ENCODE measurements at places on chromosomes 12 and 14.
A peak's percentile ranks its signal among the peaks of the same experiment; 100 is the strongest.

DNA sequence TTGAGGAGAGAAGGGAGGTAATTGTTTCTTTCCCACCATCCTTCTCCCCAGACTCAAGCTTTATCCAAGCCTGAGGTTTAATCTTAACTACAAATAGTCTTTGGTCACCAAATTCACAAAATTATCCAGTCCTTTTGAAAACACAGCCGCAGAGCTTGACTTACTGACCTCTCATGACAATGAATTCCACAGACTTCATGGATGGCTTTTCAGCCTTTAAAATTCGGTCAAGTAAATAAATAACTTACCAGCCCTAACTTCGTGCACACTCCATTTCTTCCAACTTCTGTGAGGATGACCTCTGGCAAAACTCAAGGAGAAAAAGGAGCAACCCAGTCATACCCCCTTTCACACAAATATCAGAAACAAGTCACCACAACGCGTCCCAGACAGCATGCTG, 137.0 kb upstream of the CDKN3 start:
- no peak for DNase-seq

DNA sequence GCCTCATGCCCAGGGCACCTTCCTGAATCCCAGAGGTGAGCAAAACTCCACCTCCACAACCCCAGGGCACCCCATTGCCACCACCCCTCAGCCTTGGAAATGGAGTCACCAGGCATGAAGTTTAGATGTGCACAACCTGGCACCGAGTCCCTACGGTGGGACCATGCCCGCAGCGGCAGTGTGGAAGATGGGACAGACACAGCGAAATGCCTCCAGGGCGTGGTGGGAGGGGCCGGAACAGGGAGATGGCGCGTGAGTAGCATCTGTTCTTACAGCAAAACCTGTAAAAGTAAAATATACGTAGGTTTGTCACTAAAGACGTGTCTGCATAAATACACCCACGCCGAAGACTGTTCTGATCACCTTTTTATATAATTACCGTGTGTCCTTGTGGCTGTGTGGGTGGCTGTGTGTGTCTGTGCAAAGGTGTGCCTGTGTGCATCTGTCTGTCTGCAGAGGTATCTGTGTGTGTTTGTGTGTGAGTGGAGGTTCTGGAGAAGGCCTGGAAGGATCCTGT, 17.4 kb upstream of the DEGS2 start:
- no peak for DNase-seq

DNA sequence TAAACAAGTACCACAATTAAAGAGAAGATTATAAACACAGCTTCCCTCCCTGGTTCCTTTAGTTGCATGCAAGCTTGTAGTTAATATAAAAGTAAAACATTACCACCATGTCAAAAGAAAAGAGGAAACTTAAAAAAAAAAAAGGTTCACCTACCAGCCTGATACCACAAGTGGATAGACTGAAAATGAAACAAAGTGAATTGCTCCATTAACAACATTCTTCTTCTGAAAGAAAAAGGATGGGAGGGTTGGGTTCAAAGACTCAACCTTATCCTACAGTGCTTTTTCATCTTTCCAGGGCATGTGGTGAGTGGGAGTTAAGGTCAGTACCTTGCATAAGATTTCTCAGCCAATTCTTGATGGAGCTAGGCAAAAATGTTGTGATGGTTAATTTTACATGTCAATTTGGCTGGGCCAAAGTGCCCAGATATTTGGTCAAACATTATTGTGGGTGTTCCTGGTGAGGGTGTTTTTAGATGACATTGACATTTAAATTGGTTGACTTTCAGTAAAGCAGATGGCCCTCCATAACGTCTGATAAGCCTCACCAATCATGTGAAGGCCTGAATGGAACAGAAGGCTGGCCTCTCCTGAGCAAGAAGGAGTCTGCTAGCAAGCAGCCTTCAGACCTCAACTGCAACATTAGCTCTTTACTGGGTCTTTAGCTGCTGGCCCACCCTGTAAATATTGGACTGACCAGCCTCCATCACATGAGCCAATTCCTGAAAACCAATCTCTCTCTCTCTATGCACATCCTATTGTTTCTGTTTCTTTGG, 28.8 kb downstream of the VCPKMT start:
- no peak for DNase-seq

DNA sequence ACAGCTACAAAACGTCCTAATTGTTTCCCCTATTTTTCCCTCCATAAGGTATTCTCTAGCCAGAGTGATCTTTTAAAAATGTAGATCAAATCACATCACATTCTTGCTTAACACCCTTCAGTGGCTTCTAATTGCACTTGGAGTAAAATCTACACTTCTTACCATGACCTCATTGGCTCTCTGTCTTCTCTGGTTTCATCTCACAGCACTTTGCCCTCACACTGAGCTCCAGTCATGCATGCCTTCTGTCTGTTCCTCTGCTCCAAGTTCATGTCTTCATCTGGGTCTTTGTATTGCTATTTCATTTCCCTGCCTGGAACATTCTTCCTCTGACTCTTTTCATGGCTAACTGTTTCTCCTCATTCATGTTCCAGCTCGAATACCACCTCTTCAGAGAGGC, 220.4 kb upstream of the GARIN6 start:
- DNase-seq: no peak

- no peak for DNase-seq
Measured at GRCh38 chr12:25713264-25713663, 160.2 kb upstream of the LMNTD1 start.

- DNase-seq: no peak
Measured at GRCh38 chr12:28286352-28286751, 96.1 kb downstream of the CCDC91 start.

DNA sequence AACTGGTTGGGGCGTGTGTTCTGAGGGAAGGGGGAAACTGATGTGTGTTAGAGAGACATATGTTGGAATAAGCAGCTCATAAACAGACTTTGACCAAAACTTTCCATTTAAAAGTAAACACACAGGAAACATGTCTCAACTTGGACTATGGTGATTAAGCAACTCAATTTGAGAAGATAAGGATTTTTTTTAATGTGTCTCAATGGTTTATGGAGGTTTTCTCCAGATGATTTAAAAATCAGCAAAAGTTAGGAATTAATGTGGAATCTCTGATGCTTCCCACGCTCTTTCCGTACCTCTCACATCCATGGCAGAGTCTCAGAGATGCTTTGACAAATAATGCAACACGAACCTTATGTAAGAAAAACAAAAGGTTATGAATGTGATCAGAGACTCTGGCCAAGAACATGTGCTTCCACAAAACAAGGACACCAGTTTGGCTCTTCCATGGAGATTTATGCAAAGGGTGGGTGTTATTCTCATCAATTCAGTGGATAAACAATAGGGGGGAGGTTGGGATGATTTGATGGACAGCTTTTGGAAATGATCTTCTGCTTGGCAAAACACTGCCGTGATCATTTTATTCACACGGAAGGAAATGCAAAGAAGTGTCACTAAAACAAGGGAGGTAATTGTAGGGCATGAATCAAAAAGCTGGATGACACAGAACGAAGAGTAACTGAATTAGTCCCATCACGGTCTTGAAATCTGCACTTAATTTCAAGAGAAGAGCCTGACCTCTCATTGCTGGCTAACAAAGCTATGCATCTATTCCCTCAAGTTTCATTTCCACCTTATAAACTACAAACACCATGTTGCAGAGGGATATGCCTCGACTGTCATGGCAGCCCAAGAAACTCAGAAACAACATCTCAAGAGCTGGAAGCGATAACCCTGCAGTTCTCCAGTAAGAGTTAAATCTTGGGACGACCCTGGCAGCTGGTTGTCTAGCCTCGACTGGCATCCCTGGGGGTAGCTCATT, 76.5 kb downstream of the FOXN3 start:
- no peak for DNase-seq

DNA sequence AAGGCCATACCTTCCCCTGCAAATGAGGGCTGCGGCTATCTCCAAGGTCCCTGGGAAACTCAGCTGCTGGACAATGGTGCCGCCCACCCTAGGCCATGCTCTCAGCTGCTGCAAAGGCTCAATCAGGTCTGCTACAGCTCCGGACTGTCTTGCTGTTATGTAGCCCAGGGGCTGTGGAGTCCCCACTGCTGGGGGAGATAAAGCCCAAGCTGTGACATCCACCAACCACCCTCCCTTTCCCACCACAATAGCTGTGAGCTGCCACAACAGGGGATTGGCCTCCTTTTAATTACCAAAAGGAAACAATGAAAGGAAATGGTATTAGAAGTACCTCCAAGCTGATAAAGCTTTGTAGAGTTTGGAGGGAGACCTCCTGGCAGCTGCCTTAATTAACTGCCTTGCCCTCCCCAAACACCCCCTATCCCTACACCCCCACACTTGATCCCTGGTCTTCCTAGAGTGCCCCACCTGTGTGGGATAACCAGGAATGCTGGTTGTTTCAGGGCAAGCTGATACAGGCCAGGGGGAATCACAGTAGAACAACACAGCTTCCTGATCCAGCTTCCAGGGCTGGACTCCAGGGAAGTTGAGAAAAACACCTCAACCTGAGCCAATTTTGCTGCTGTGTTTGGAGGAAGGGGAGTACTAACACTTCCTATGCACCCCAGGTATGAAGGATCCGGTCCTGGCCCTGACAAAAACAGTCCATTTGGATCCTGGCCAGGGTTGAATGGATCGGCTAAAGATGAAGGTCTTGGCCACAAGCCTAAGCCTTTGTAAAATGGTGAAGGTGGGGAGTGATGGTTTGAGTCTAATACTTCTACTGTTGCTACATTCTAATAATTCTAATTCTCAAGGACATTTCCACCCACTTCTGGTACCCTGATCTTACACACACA, at the start of gene VWF:
Gene VWF (minus strand): TSS at position 260 of the 899 bp plus-strand sequence. CDS start 1,474 bp downstream, outside the sequence.
- DNase-seq: no peak

- peak; percentile 48 for DNase-seq
Measured at GRCh38 chr14:95255487-95255886, 64.2 kb downstream of the CLMN start.

DNA sequence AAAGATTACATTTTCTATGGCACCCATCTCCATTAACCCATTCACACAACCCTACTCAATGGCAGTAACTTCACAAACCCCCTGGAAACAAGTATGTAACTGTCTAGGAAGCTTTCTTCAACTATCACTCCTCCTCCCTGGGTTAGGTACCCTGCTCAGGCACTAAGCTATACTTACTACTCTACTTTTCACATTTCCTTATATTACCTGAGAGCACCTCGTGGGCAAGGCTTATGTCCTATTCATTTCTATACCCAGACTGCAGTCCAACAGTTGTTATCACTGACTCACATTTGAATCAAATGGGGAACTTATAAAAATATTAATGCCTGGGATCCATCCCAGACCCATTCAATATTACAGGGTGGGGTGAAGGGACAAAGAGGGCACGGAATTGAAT, 4.6 kb downstream of the PAWR start:
- no peak for DNase-seq

GRCh38 chr14:24941719-24942118, 108.2 kb downstream of the STXBP6 start:
- DNase-seq: no peak

- no peak for DNase-seq
Measured at GRCh38 chr14:51308866-51309265, 68.8 kb downstream of the TMX1 start.

- no peak for DNase-seq
Measured at GRCh38 chr14:73754911-73755360, 40.8 kb upstream of the PNMA1 start.

DNA sequence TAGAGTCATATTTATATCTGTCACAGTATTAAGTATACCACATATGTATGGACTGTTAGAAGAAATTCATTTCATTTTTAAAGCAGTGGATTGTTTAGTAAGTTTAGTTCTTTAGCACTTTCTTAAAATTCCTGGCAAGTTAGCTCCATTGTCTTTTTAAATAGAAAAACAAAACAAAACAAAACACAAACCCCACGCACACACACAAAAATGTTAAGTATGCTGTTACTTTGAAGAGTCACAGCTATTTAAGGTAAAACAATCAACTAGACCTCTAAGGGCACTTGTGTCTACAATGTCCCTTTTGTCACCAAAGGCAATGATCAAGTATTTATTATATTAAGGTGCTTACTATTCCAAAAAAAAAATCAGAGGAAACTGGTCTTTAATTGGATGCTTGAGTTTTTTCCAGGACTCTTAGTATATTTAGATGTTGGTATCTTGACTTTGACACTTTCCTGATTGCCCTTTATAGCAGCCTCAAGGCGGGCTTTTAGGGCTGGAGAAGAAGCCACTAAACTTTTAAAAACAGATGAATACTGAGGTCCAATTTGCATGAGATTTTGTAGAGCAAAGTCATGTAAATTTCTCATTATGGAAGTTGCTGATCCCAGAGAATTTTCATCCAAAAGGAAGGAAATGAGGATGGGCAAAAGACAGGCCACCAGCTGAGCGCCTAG, 85.5 kb upstream of the HECTD1 start:
- DNase-seq: no peak

DNA sequence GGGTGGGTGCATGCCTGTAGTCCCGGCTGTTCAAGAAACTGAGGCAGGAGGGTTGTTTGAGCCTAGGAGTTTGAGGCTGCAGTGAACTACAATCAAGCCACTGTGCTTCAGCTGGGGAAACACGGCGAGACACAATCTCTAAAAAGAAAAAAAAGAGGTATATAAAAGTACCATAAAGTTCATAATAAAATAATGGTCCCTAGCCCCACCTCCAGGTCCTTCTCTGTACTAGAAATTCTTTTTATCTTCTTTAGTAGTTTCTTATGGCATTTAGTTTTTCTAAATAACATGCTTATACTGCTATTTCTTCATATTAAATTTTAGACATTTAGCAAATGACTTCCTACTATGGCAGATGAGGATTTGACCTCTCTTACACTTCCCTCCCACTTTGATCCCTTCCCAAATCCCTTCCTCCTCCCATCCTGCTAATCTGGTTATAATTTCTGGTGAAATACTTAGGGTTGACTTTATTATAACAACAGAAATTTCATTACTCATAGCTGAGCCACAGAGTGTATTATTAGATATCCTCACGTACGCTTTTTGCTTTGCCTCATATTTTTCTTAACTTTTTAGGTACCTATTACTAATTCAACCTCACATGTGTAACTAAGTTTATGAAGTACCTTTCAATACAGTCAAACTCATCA, 94.7 kb downstream of the SLC41A2 start:
- DNase-seq: no peak

DNA sequence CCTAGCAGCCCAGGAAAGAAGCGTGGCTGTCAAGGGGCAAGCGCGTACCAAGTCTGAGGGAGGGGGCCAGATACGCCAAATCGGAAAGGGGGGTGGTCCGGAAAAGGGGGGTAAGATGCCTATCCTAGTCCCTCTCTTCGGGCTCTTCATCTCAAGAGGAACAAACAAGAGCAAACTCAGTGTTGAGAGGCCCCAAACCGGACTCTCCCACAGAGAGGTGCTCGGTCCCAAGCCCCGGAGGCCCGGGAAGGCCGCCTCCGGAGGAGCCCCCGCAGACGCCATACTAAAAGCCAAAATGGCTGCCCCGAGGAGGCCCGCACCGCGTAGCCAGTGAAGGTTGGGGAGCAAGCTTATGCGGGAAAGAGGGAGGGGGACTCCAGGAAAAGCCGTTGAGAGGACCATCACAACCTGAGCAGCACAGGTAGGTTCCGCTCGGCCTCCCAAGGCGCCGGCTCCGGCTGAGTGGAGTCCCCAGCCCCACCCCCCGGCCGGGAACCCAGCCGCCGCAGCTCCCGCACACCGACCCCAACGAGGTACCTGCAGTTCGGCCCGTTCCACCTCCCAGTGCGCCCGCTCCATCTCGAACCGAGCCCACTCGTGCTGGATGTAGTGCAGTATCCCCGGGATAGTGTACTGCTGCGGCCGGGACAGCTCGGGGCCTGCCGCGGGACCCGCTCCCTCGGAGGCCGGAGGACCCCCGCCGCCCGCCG, at the start of gene AP4S1:
Gene AP4S1 (plus strand): TSS at position 283 of the 710 bp plus-strand sequence. CDS start 40,548 bp downstream, outside the sequence.
- DNase-seq: peak; percentile 69
